ENCODE measurements at places on chromosomes 3 and 15.

DNA sequence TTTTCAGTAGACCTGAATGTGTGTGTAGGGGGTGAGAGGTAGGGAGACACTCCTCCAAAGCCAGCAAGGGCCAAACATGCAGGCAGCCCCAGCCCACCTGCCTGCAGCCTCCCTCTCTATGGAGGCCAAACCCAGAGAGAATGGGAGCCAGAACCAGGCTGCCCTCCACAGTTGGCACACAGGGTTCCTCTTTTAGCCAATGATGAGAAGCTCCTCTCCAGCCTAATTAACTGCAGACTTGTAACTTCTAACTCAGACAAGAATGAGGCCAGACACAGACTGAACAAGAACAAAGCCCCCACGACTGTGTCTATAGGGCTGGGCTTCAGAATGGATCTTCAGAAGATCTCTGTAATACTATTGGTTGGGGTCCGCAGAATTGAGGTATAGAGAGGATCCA, 12.3 kb upstream of the TLE3 start:
- DNase-seq = no peak

DNA sequence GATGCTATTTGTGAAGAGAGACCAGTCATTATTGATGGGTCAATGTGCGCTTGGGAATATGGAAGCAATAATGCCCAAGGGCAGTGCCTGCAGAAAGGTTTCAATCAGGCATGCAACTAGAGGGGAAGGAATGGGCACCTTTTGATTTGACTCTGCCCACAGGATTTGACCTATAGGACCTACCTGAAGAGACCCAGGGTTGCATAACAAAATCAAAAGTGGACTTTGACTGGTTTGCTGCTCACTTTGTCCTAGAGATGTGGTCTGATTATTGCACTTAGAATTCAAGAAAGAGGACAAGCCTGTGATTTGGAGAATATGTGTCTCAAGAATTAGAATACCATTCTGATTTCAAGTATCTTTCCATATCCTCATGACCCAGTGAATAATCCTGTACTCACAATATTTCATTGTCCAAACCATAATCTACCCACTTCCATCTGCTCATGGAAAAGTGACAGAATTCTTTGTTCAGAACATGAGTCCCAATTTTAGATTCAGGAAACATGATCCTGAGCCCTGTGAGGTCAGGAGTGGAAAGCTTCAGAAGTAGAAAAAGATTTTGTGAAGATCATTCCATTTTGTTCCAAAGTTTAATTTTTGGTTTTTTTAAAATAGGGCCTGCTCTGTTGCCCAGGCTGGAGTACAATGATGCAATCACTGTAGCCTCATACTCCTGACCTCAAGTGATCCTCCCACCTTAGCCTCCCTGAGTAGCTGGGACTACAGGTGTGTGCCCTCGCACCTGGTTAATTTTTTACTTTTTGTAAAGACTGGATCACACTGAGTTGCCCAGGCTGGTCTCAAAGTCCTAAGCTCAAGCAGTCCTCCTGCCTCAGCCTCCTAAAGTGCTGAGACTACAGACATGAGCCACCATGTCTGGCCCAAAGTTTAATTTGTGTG, 151.3 kb upstream of the NR2E3 start:
- DNase-seq = no peak

DNA sequence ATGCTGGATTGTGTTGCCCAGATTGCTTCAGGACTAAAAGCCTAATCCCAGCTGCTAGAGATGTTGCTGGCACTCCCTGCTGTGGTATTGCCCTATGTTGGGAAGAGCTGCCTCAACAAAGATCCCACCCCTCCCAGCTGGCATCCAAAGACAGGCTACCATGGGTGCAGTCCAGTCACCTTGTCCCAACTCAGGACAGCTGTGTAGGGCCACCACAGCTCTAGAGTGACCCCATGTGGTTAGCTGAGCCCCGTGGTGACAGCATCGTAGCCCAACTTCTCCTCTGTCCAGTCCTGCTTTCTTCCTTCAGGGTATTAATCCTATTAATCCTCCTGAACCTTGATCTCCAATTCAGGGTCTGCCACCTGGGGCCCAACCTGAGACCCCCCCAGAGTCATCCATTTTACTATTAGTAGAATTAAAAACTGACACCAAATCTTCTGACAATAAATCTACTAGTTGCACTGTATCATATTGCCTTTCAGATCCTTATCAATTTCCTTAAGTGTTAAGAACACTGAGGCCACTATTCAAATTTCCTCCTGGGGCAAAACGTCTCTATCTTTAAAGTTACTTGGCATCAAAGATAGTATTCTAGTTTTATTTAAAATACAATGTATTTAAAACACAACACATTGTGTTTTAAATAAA, 83.5 kb downstream of the AQP9 start:
- peak; percentile 72 for DNase-seq

DNA sequence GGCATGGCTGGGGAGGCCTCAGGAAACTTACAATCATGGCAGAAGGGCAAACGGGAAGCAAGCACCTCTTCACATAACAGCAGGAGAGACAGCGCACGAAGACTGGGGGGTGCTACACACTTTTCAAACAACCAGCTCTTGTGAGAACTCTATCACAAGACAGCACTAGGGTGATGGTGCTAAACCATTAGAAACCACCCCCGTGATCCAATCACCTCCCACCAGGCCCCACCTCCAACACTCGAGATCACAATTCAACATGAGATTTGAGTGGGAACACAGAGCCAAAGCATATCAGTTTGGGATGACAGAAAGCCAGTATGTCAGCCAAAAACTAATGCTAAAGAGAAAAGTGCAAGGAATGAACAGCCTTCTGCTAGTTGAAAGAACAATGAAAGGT, 309.8 kb upstream of the CCDC54 start:
- no peak for DNase-seq

DNA sequence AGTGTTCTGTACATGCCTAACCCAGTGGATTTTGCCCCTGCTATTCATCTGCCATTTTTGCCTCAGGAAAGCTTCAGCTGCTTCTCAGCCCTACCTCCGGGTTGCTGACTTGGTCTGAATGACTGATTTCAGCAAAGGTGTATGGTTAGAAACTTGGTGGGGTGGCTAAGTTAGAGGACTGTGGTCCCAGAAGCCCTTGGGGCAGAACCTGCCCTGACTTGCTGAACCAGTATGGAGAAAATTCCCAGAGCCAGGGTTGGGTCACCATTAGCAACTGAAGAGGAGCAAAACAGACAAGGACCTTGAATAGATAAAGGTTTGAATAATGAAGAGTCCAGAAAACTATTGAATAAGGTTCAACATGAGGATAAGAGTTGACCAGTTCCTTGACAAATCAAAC, 6.1 kb upstream of the WWTR1 start:
- DNase-seq = no peak

DNA sequence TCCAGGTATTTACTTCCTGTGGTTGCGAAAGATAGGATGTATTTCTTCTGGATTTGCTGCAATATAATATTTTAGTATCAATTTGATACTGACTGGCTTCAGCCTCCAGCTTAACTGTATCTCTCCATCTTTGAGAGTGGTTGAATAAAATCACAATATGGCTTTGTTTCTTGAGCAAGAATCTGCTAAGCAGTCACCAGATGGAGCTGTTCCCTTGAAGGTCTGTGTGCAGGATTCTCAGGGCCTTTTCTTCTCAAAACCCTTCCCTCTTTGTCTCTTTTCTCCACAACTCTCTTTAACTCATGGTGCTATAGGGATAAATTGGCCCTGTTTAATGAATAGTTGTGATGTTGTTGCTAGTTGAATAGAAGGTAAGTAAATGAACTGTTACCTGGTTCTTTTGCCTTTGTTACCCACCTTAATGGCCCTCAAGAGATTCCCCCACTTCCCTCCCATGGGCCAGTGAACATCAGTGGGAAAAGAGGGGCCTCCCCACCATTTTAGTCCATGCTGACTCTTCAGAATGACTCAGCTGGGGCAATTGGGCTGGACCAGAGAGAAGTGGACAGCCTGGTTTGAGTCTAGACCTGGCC, 34.8 kb upstream of the RAB6B start:
- peak; percentile 58 for DNase-seq

DNA sequence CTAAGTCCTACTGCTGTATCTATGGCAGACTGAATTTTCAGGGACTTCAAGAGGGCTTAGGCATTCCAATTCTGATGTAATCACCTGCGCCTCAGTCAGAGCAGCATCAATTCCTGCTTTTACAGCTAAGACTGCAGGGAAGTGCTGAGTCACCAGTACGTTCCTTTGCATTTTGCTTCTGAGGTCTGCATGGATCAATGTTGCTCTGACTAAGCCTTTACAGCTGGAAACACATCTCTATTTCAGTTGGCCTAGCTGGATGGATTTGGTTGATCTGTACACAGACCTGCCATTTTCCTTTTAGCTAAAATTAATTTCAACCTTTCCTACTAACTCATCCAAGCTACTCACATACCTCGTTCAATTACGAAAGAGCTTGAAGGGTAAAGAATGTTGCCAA, 51.3 kb downstream of the ETV5 start:
- DNase-seq = peak; percentile 6

DNA sequence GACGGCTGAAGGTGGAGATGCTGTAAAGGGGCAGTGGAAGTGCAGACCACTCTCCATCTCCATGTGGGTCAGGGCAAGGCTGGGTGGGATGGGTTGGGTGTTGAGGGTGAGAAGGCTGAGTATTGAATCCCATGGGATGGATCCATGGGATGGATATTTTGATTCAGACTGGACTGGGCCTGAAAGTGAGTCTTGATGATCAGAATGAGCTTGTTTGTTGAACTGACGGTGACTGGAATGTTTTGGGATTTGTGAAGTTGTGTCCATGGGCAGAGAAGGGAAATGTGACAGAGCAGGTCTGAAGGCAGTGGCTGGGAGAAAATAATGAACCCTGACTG, 49.3 kb downstream of the CHST2 start:
- no peak for DNase-seq

GRCh38 chr3:29214009-29214658, 66.7 kb upstream of the RBMS3 start:
- DNase-seq = no peak

DNA sequence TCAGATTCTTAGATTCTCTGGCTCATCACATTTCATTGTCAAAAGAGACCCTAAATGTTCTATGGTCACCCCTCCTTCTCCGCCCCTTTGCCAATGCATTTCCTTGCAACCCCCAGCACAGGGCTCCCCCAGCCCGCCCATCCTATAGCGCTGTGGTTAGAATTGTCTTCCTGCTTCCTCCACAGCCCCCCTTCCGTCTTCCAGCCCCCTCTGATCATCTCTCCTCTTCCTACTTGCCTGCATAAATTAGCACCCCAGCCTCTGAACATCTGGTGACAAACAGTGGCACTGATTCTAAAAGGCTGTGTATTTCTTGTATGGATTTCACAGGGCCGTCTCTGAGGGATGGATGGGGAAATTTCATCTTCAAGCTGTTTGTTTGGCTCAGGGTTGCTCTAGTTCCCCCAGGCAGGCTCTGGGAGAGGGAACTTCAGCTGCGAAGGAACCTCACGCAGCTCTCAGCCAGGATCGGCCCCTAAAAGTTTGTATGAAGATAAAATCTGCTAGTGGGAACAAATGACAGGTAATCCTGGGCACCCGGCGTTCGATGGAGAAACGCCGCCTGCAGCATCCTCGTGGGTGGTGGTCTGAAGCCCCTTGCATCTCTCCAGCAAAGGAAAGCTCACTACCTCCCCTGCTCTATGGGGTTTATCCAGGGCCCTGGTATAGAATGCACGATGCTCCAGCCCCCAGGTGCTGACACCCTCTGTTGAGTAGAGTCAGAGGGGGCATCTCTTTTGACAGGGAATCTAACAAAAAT, 83.0 kb downstream of the WNT7A start:
- DNase-seq = no peak

DNA sequence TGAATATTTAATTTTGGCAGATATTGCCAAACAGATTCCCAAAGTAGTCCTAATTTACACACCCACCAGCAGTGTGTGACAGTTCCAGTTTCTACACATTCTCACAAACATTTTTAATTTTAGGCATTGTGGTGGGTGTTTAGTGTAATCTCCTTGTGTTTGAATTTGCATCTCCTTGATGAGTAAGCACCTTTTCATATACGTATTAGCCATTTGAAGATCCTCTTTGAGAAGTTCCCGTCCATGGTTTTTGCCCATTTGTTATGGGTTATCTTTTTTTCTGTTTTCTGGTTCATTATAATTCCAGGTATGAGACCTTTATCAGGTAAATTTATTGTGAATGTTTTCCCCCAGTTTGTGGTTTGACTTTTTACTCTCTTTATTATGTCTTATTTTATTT, 2.3 kb upstream of the TM4SF19 start:
- DNase-seq = no peak

DNA sequence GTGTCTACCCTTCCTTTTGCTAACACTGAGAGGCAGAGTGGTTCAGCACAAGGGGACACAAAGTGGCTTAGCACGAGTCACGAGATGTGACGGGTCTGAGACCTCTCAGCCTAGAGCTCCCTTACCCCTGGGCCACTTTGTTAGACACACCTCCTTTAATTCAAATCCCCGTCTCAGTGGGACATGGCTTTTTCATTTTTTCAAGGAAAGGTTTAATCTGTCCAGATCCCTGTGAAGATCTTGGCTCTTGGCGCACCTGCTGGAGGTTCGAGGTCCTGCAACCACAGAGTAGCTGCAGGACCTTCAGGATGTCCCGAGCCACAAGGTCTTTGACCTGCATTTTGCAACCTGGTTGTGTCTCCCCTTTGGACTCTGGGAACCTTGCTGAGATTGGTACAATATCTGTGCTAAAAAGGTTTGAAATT, 52.0 kb downstream of the LPP start:
- no peak for DNase-seq

GRCh38 chr3:98022978-98023820, 11.9 kb downstream of the GABRR3 start:
- peak; percentile 79 for DNase-seq

DNA sequence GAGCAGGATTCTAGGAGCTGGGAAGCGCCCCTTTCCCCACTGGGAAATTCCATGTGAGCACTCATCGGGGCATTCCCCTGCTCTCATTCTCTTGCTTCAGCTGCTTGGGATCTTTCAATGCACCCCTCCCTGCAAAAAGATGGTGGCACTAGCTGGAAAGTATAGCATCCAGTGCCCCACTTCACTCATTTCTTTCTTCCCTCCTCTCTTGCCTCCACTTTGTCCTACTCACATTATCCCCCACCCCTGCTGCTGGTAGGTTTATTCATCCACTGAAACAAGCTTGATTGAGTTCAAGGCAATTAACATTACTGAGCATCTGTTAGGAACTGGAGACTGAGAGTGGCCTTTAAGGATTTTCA, 84.8 kb upstream of the LIMD1 start:
- no peak for DNase-seq

GRCh38 chr15:70343961-70344621, 246.4 kb upstream of the TLE3 start:
- no peak for DNase-seq

DNA sequence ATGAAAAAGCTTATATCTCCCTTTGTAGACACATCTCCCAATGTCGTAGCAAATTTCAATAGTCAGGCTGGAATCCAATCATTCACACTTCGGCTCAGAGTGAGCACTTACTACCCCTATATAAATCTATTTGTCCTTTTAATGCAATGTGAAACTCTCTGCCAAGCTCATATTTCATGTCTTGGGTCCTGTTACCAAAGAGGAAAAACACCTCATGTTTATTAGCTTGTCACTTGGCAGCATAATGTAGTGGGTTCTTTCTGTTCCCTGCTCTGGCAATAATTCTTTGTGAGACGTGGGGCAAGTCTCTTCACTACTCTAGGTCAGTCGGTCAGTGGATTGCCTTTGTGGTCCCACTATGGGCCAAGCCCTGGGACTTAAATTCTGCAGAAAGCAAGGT, 107.1 kb downstream of the SRGAP3 start:
- DNase-seq = no peak

Measured in A549 (cell line).